ENCODE measurements at places on chromosomes 5 and 9. TPM values are rescaled to one million over a fixed set of nuclear protein-coding genes. Genes with fewer than 3 reads are reported as not detected.

Gene LHX3
- total RNA-seq = not detected

Gene CNOT6
- total RNA-seq = 31.9 TPM

- DNase-seq = no peak
These were observed 74.3 kb upstream of the SPEF2 start for GRCh38 chr5:35543408-35543807.

DNA sequence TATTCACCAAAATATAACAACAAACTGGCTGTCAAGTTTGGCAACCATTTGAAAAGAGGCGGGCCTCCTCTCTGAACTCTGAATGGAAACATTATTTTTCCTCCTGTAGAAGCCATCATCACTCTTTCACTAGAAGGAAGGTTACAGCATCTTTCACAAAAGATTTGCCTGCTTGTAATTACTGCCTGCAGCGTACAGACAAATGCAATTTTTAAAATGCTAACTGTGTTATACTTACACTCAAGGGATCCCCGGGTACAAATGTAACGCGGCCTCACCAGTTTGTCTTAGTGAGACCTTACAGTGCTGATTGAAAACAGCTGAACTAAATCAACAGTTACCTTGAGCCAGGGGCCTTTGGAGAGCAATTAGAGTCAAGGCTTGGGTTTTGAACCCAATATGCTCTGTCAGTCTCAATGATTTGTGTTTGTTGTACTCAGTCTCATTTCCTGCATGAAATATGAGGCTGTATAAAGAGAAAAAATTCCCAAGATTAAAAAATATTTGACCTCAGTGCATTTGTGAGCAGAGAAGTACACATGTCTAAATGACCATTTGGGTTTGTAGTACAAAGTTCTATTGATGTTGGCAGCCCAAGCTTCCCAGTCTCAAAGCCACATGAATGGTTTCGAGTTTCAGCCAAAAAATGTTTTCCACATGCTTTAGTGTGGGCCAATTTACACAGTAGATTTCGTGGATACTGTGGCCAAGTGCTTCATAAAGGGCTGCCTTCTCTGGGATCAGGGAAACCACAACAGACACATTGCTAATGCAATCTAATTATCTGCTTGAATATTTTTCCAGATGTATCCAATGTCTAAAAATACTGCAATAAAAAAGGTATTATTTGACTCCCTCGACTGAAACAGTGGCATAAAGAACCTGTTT, 500.0 kb downstream of the SPATA31D1 start:
- DNase-seq = no peak

DNA sequence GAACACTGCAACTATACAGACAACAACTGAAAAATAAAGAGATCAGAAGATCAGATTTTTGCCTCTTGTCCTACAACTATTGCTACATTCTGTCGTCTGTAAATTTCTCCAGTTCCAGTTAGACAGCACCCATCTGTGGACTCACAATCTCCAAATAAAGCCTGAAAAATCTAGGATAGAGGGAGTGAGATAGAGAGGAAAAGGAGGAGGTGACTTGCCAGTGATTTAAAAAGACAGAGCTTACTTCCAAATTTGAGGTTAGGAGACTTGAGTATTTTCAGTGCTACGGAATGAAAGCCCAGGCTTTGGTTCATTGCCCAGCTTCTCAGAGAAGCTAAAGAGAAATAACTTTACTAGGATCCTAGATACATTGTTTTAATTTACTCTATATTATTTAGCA, 63.6 kb downstream of the PTCD2 start:
- no peak for DNase-seq

DNA sequence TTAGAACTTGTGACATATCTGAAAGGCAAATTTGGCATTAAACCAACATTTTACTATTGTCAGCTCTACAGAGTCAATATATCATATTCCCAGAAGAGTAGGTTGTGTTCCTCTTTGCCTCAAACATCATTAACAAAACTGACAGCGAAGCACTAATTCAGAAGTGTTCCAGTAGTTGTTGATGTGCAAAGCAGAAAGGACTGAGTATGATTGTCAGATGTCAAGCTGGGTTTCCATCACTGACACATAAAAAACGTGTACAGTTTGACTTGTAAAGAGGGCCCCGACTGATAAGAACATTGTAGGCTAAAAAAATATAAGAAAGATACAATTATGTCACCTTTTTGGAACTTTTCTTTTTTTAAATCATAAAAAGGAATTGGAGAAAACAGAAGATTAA, 101.5 kb upstream of the ZNF608 start:
- no peak for DNase-seq

DNA sequence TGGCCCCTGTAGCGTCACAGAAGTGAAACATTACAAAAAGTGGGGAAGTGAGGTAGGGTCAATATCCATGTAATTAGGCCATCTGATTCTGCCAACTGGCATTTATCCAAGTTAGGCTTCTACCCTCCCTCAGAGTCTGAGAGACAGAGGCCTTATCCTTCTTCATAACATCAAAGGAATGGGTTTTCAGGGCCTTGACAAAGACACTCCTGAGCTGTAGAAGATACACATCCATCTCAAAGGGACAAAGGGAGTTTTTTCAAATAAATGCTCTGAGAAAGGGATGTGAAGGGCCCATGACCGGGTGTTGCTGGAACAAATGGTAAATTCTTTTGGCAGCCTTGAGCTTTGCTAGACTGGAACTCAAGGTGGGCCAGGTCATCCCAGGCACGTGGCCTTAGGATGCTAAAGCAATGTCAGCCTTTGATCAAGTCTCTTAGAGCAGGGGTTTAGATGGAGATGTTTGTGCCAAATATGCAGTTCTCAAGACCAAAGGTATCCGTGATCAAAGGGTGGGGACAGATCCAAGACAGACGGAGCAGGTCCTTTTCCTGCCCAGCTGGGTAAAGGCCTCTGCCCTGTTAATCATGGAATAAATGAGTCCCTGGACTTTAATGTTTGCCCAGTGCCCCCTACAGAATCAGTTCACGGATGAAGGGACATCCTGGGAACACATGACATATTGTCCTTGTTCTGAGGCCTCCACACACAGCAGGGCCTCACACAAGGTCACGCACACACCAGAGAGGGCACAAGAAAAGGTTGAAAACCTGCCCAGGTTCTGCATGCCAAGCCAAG, 10.0 kb upstream of the FAM169A start:
- no peak for DNase-seq

GRCh38 chr5:42604171-42604711, 152.4 kb upstream of the CCDC152 start:
- no peak for DNase-seq

All from sciatic nerve (tissue), 2 donors.